ENCODE measurements at places on chromosomes 11 and 22. TPM values are rescaled to one million over a fixed set of nuclear protein-coding genes. Genes with fewer than 3 reads are reported as not detected.

DNA sequence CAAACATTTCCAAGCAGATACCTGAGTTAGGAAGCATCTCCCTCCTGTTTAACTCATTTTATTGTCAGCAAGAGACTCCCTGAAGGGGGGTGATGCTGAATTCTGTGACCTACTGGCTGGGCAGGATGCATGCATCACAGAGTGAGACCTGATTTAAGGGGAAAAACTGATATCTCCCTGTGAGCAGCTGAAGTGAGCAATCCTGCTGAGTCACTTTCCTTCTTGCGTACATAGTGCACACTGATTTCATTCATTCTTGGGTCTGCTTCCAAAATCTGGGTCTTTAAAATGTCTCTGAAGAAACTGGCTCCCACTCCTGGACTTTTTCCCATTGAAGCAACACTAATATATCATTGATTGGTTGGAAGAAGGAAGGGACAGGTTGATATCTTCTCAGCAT, 23.3 kb downstream of the P4HA3 start:
- no peak for DNase-seq
- H3K4me1 ChIP-seq: peaks cover 2% of the 10 kb centered on the region
- no peak overlapping the region for H3K4me3 ChIP-seq
- no peak overlapping the region for H3K27ac ChIP-seq

DNA sequence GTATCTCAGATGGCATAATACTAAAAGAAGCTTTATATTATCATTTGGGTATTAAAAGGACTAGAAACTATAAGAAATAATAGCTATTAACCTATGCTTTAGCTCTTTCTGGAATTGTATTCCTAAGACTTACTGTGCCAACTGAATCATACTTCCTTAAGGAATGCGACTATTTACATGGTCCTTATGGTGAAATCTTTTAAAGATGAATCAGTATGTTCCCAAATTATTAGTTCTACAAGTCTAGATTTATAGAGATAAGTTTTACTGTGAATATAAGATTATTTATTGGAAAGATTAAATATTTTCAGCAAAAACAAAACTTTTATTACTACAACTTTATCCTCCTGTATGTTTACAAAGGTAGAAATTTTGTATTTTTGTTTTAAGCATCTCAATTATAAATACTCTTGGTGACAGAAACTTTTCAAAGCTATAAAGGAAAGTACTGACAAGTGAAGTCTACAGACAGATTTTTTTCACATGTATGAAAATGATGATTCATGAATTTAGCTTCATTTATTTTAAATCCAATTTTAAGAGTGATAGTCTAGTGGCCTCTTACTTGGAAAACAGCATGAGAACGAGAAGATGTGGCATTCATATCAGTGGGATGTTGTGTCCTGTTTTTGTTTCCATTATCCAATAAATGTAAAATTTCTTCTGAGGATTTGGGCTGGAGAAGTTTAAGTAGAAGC, 17.8 kb downstream of the KIF18A start:
- H3K4me1 ChIP-seq: no peaks in the 10 kb centered on the region
- H3K27ac ChIP-seq: no peak overlapping the region
- no peaks in the 10 kb centered on the region for H3K27me3 ChIP-seq
- no peaks in the 10 kb centered on the region for H3K36me3 ChIP-seq
- no peak for DNase-seq
- H3K4me3 ChIP-seq: no peak overlapping the region

- H3K4me1 ChIP-seq: no peaks in the 10 kb centered on the region
- no peak for DNase-seq
- no peak overlapping the region for H3K27ac ChIP-seq
- H3K36me3 ChIP-seq: no peaks in the 10 kb centered on the region
- H3K4me3 ChIP-seq: no peak overlapping the region
Observed at GRCh38 chr11:133778161-133778560, 67.2 kb downstream of the SPATA19 start.

DNA sequence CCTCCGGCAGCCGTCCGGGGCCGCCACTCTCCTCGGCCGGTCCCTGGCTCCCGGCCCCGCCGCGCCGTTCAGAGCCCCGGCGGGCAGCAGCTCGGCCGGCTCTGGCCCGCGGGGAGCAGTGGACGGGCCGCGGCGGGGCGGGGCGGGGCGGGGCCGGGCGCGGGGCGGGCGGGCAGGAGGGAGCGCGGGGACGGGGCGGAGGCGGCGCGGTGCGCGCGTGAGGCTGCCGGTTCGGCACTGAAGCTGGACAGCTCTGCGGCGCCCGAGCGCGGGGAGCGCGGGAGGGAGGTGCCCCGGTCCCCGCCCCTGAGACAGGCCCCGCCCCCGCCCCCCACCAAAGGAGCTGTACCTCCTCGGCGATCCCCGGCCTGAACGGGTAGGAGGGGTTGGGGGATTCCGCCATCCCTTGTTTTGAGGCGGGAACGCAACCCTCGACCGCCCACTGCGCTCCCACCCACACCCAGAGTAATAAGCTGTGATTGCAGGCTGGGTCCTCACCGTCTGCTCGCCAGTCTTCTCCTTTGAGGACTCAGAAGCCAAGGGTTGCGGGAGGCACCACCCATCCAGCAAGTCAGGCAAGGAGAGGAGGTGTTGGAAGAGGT, at the start of gene DRD2:
DRD2 (minus strand) TSS at position 239 of the 602 bp plus-strand sequence. CDS start 50,747 bp downstream, outside the sequence.
- H3K4me1 ChIP-seq: no peaks in the 10 kb centered on the region
- H3K27ac ChIP-seq: no peak within 1 kb of the TSS
- DNase-seq: no peak
- no peaks in the 10 kb centered on the region for H3K36me3 ChIP-seq
- H3K27me3 ChIP-seq: peaks cover 3% of the 10 kb centered on the region

The SLC6A5 gene
- not detected for total RNA-seq

DNA sequence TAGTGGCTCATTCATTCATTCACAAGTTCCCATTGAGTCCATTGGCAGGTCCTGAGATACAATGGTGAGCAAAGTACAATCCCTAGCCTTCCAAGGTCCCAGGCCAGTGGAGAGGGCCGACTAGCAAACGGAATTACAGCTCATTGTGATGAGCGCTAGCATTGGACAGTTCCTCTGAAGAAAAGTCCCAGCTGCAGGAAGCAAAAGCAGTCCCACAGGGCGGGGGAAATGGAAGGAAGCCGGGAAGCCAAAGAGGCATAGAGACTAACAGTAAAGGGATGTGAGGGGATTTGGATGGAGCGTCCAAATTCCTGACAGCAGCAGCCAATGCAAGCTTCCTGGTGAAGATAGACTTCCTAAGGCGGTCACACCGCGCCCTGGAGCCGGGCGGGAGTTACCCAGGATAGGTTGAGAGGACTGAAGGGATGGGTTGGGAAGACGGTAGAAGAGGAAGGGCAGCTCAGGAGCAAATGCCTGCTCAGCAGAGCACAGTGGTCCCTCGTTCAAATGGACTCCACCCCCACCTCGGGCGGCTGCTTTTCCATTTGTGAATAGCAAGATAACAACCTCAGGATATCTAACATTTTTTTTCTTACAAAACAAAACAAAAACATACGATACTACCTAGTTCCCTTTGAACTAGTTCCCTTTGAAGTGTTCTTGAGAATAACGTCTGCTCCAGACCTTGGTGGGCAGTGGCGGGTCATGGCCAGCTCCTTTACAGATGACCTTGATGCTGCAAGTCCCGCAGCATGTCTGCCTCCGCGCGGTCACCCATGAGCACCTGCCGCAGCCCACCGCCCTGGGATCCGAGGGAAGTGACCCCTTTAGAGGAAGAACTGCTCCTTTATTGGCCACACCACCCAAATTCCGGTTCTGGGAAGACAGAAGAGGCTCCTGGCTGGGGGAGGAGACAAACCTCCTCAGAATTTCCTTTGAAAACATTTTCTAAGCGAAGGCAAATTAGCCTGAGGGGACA, 132.9 kb downstream of the RASSF10 start:
- H3K27ac ChIP-seq: no peak overlapping the region
- H3K36me3 ChIP-seq: no peaks in the 10 kb centered on the region

DNA sequence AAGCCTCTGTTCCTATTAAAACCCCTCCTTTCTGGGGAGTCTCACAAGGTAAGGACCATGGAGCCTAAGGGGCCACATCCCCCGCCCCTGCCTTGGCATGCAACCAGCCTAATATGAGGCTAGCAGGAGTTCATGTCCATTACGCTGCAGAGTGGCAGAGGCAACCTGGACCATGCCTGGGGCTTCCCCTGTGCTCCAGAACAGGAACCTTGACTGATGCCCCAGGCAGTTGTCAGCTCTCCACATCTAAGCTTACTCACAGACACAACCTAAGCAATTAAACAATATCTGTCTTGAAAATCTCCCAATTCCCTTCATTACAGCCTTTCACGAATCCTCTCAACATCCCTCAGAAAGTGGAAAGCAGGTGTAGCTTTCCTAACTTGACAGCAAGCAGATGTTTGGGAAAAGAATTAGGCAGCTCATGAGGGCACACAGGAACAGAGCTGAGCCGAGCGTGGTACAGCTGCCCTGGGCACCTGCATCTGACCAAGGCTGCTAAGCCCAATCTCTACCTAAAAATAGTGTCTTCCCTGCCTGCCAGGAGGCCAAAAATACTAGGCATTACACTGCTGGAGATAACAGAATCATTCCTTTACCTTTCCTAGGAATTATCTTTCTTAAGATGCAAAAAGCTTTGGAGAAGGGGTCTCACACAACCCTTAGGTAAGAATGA, 20.8 kb downstream of the C11orf71 start:
- H3K4me1 ChIP-seq: no peaks in the 10 kb centered on the region
- no peaks in the 10 kb centered on the region for H3K36me3 ChIP-seq
- H3K27ac ChIP-seq: no peak overlapping the region
- no peaks in the 10 kb centered on the region for H3K27me3 ChIP-seq

DNA sequence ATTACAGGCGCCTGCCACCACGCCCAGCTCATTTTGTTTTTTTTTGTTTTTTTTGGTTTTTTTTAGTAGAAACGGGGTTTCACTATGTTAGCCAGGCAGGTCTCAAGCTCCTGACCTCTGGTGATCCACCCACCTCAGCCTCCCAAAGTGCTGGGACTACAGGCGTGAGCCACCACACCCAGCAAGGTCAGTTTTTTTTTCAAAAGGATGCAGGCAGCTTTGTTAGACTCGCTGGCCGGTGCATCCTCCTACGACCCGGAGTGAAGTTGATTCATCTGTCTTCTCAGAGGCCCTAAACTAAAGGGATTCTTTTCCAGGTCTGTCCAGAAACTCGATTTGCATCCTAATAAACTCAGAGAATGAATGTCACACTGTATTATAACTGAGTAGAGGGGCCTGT, 182.3 kb downstream of the DBX1 start:
- H3K4me3 ChIP-seq: no peak overlapping the region
- peaks cover 3% of the 10 kb centered on the region for H3K36me3 ChIP-seq
- H3K4me1 ChIP-seq: peaks cover 26% of the 10 kb centered on the region
- no peaks in the 10 kb centered on the region for H3K27me3 ChIP-seq
- DNase-seq: no peak

The TPBGL gene
- total RNA-seq: 0.30 TPM

GRCh38 chr11:77090373-77091111, 12.1 kb upstream of the OMP start:
- H3K36me3 ChIP-seq: no peaks in the 10 kb centered on the region
- no peaks in the 10 kb centered on the region for H3K27me3 ChIP-seq
- H3K4me3 ChIP-seq: no peak overlapping the region
- no peaks in the 10 kb centered on the region for H3K4me1 ChIP-seq

The TMEM151A gene
- not detected for total RNA-seq
